ENCODE measurements at places on chromosomes 12 and 14.
A peak's percentile ranks its signal among the peaks of the same experiment; 100 is the strongest.

DNA sequence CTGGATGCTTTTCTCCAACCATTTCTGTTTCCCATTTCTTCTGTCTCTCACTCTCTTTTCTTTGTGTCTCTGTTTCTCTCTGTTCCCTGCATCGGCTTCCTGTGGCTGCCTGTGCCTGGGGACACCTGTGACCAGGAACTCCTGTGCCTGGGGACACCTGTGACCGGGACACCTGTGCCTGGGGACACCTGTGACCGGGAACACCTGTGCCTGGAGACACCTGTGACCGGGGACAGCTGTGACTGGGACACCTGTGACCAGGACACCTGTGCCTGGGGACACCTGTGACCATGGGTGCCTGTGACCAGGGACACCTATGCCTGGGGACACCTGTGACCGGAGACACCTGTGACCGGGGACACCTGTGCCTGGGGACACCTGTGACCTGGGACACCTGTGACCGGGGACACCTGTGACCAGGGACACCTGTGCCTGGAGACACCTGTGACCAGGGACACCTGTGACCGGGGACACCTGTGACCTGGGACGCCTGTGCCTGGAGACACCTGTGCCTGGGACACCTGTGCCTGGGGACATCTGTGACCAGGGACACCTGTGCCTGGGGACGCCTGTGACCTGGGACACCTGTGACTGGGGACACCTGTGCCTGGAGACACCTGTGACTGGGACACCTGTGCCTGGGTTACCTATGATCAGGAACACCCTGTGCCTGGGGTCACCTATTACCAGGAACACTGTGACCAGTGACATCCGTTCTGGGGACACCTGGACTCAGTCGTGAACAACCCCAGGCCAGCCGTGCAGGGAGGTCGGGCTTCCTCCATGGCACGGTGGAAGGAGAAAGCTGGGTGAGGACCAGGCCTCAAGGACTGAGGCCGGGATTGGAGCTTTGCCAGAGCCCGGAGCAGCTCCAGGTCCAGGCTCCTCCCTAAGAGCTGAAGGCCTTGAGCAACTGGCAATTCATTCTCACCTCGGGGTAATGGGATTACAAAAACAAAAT lies 23.4 kb upstream of the FBRSL1 start:
- no peak for DNase-seq

DNA sequence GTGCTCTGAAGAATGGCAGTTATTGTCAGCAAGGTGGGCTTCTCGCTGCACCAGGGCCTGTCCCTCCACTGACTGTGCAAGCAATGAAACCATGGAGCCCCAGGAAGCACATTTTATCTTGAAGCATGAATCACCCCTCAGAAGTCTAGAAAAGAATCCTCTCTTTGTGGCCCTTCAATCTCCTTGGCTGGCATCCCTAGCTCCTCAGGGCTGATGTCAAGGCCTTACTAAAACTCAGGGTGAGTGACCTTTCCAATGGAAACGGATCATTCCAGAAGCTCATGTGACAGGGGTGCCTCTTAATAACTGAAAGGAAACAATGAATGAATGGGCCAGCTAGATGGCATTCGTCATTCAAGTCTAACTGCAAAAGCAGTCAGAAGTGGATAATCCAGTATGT lies 22.3 kb upstream of the PLEKHH1 start:
- DNase-seq, result no peak

DNA sequence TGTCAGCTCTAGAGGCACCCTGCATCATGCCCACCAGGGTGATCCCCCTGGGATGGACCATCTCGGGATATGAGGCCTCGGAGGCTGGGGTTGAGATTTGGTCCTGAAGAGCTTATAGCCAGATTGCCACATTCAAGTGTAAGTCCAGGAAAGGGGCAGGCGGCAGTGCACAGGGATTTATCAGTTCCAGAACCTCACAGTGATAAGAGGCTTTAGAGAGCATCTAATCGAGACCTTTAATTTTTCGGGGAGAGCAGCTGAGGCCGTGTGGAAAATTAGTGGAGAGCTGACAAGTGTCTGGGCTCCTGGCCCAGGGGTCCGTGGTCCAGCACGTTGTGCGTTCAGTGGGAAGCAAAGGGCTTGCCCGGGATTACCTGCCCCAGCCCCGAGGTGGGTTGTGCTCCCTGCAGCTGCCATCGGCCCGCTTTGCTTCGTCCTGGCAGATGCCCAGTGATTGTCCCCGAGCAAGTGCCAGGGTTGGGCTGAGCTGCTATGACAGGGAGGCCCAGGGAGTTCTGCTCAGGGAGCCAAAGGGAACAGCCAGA lies 52.1 kb downstream of the C14orf132 start:
- DNase-seq, result no peak

GRCh38 chr12:66819587-66819986 lies 140.7 kb upstream of the GRIP1 start:
- no peak for DNase-seq

DNA sequence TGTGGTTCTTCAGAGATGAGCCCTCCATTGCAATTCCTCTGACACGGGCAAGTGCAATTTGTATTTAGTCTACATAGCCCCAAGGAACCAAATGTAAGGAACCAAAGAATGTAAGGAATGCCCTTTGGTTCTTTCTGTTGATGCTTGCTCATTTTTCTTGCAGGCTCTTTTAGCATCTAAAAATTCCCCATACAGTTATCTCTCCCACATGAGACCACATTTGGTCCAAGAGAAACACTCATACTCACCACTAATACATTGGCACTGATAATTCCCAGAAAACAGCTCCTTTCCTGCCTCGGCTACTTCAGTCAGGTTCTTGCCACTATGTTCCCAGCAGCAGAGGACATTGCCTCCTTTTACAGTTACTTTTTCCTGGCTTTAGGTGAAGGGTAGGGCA lies 332.6 kb downstream of the AEBP2 start:
- peak; percentile 96 for DNase-seq

GRCh38 chr14:57974896-57975295 lies 109.0 kb upstream of the SLC35F4 start:
- no peak for DNase-seq

GRCh38 chr14:22497144-22497423 lies 91.9 kb downstream of the DAD1 start:
- DNase-seq, result no peak

DNA sequence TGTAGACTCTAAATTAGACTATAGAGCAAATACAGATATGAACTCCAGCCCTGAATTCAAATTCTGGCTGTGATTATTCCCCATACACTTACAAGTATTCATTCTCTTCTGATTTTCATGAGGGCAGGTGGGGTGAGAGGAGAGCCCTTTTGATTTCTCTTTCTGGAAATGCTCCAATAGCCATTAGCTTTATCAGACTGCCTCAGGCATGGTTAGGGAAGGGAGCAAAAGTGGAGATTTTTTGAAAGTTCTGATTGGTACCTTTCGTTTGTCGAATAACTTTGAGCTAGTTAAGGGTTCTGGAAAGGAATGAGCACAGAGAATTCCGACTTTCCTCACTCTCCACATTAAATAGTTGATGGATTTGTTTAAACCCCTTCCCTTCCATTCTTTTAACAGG lies 7.8 kb downstream of the HOXC5 start:
- DNase-seq, result no peak

DNA sequence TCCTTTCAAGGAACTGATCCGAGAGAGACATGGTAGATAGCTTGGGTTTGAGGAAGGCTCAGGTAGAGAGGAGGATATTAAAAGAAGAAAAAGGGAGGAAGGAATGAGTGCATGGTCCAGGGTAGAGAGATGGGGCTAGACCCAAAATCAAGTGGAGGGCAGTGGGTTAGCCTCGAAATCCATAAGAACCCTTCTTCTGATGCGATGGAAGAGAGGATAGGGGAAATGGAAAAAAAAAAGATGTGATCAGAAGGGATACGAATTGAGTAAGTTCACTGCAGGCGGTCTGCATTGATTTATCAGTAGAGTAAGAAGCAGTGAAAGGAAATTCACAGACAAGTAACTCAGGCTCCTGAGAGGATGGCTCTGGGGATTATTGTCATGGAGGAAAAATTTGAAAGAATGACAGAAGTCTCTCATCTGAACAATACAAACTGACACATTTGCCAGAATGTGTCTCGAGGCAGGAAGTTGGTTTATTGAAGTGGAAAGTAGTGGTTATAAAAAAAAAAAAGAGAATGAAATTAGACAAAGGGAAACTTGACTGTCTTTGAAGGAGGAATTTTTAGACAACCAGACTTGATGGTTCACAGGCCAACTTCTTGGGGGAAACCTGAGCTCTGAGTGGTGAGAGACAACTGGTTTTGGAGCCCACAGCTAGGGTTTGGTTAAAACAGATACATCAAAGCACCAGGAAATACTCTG lies 10.2 kb downstream of the PPFIBP1 start:
- no peak for DNase-seq

DNA sequence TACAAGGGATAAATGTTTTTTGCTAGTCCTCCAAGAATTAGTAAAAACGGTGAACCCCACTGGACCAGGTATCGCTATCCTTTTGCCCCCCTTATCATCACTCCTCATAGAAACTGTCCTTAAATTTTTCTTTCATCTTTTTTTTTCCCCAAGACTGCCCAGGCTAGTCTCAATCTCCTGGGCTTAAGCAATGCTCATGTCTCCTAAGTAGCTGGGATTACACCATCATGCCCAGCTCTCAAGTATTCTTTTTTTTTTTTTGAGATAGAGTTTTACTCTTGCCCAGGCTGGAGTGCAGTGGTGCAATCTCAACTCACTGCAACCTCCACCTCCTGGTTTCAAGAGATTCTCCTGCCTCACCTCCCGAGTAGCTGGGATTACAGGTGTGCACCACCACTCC lies 9.7 kb downstream of the IRF2BPL start:
- DNase-seq, result no peak

GRCh38 chr12:48329199-48329939 lies 21.4 kb downstream of the ZNF641 start:
- DNase-seq, result no peak

DNA sequence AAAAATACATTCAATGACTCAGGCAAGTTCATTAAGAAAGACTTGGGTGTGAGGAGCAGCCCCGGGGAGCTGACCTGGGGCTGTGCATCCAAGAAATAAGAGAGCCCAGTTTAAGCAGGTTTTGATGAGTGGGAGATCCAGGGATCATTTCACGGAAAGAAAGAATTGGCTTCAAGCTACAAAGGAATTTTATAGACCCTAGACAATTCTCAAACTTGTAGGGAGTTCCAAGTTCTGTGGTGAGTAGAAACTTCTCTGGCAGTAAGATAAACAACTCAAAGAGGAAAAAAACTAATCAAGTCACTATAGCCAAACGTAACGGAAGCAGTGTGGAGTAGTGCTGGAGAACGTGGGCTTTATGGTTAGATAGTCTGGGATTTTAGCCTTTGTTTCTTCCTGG lies 175.7 kb upstream of the DDHD1 start:
- DNase-seq, result no peak

GRCh38 chr14:104562606-104563005 lies 17.0 kb upstream of the C14orf180 start:
- DNase-seq, result no peak

DNA sequence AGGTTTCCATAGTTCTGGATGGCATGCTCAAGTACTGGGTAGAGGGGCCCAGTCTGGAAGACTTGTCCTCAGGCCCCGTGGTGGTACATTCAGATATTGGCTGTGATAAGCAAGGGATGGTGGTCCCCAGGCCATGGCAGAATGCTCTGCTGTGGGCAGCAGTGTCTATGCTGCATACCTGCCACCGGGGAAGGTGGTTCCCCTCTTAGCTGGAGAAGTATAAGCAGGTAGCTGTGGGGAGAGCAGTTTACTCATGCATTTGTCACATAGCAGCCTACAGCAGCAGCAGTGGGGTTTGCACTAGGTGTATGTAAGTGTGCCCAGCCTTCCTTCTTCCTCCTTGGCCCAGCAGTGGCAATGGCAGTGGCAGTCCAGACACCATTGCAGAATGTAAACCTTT lies 69.3 kb upstream of the ADAMTS20 start:
- DNase-seq, result no peak

Measured in fibroblast of skin of back (primary cell).